ENCODE measurements at places on chromosomes 2 and 18.
A peak's percentile ranks its signal among the peaks of the same experiment; 100 is the strongest.

DNA sequence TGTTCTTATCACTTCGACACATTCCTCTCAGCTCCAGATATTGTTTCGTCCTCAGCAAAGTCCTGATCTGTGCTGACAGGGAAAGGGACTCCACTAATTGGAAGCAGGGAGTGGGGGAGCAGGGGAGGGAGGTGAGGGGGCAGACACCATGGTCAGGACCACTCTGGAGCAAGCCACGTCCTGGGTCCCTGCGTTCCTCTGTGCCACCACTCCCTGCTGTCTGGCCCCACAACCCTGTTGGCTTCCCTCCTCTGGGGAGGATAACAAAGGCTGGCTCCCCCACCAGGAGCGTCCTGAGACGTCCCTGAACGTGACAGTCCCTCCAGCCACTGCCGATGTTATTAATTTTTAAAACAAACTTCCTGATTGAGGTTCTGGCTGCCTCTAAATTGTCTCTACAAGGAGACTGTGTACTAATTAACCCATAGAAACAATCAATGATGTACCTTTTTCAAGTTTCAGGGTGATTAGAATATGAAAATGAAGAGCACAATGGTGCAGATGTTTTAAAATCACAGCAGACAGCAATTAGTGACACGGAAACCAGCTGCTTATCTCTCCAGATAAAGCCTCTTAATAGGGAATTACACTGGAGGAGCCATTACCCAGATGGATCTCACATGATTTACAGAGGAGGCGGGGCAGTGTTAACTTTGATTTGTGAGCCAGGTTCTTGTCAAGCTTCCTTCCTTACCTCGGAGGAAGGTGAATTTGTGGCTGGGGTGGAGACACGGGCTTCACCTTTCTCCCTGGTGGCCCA, 257.5 kb downstream of the SETBP1 start:
- no peak for DNase-seq

DNA sequence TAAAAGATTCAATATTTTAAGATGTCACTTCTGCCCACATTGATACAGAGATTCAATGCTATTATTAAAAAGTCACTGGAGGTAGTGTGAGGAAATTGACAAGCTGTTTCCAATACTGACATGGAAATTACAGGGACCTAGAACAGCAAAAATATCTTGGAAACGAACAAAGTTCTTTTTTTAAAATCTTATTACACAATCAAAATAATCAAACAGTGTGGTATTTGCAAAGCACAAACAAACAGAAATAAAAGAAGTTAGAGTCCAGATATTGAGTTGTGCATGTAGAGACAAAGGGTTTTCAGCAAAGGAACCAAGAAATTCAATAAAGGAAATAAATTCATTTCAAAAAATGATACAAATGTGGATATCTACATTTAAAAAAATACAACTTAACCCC, 369.6 kb downstream of the NCKAP5 start:
- no peak for DNase-seq

DNA sequence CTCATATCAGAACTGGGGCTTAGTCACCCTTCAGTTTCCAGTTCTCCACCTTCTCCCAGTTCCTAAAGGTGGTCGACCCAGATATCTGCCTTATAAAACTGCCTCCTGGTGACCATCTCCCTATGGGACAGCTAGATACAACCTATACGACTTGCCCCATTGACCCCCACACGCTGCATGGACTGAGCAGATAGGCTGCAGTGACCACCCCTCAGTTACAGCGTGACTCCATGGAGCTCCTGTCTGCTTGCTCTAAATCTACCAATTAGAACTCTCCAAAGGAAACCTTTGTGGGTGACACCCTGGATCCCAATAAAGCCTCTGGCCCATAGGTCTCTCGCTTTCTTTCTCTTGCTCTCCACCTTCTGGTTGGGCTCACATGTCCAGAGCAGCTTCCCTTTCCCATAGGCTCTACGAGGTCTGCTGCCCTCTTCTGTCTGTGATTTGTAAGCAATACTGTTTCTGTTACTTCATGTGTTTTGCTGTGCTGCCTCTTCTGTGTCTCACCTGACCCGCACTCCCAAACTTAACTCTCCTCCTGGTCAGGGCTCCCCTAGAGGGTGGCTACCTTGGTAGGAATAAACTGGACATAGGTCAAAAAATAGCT, 971.3 kb upstream of the FAM98A start:
- DNase-seq: no peak

DNA sequence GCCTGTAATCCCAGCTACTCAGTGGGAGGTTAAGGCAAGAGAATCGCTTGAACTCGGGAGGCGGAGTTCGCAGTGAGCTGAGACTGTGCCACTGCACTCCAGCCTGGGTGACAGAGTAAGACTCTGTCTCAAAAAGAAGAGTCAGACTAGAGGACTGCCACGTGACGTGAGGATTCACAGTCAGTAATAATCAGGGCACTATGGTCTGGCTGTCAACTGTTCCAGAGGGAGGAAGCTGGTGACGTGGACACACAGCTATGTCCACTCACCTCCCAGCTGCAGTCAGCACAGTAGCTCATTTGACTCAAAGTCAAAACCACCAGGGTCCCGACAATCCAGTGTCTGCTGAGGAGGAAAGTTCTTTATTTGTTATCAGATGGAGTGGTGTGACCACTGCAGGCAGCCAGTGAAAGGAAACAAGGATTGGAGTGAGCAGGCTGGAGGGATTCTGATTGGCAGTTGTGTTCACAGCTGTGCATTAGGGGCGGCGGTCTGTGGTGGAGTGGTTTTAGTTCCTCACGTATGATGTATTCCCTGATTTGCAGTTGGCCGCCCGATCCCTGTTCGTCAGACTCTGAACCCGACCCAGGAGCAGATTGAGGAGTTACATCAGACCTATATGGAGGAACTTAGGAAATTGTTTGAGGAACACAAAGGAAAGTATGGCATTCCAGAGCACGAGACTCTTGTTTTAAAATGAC, 37.9 kb downstream of the MOGAT1 start:
- DNase-seq: no peak

- no peak for DNase-seq
These were observed 148.2 kb downstream of the FAM161A start for GRCh38 chr2:61705625-61706024.

DNA sequence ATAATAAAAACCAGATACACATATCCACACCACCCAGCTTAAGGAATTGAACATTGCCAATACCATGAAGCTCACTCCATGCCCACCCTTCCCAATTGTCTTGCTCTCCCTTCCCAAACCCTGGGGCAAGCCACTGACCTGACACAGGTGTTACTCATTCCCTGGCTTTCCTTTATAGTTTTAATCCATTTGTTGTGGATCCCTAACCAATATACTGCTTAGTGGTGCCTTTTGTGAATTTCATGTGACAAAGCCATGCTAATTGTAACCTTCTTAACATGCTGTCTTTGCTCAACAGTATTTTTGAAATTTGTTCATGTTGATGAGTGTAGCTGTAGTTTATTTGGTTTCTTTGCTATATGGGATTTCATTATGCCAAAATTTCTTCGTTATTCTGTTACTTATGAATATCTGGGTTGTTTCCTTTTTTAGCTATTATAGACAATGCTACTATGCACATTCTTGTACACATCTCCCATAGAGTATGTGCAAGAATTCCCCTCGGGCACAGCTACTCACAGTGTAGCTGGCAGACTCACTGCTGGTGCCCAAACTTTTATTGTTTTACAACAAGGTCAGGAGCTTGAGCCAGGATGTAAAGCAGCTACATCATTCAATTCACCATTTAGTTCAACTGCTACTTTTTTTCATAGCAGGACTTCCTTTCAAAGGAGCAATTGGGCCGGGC, 90.8 kb upstream of the ATL2 start:
- DNase-seq: no peak

GRCh38 chr2:127695491-127696472, 5.5 kb upstream of the SFT2D3 start:
- DNase-seq: peak; percentile 63

GRCh38 chr18:22169889-22170420, 566 bp downstream of the GATA6 start:
- DNase-seq: no peak

DNA sequence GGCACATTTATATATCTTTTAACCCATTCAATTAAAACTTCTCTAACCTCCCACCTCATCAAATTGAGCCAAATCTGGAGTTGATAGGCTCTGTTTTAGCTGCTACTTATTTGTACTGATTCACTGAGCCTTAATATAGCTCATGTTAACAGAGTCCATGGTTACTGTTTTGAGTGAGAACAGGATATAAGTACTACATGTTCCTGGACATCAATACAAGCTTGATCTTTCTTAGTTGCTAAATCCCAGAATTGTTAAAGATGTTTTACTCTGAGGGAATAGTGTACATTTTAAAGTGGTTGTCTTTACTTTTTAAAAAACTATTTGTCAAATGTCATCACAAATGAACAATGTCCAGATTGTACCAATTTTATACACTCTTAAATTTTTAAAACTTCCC, 157.7 kb downstream of the RPRM start:
- DNase-seq: no peak

DNA sequence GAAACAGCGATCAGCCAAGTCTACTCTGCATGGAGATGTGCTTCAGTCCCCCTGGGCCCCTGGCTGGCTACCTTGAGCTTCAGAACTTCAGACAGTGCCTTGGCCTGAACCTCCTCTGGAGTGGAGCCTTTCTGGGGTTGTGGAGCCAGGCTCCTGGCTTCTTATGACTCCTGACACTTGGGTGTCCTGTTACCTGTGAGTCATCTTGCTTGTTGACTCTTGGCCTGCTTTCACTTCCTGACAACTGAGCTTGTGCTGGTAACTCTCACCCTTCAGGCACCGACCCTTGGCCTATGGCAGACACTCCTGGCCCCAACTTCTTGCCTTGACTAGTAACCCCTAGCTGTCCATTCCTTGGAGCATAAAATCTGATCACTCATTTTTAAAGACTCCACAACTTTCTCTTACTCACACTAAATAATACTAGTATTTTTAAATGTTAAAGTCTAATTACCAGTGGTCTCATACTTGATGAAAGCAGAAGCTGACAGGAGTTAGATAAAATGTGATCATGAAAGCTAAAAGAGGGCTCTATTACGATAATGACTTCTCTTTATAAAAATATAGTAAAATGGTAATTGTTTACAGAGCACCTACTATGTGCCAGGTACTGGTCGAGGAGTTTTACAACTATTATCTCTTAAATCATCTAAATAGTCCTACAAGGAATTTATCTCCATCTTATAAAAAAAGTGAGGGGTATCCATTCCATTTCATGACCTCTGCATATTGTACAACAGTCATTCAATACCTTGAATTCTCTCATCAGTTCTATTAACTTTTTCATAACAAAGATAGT, 46.3 kb upstream of the VIT start:
- DNase-seq: no peak

DNA sequence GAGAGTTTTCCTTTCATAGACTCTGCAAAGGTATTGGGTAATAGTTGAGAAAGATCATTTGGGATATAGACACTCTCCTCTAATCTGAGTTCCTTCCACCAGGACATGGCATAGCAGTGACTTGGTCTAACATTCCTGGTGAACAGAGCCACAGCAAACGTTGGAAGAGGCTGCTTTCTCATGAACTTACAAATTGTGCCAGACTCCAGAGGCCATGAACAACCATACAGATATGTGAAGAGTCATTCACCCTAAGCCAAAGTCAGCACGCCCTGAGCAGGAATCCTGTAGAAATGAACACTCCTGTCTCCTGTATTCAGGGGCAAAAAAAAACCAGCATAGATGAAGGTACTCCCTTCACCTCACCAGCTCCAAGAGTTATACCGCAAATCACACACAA, 152.8 kb downstream of the TMEM18 start:
- no peak for DNase-seq

DNA sequence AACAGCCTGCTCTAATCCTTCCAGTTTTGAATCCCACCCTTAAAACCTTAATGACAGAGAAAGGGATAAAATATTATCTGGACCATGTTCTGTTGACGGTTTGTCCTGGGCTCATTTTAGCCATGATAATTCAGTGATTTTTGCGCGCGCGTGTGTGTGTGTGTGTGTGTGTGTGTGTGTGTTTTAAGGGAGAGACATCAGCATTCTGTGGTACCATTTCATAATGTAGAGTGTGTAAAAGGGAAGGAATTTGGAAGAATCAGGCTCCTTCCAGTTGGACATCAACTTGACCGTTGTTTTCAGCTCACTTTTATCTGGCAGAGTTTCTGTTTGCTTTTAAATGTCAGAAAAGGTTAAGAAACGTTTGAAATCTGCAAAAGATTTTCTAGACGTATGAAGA, 535.5 kb downstream of the TNS1 start:
- DNase-seq: no peak

GRCh38 chr18:45334191-45334590, 281.1 kb upstream of the SLC14A2 start:
- no peak for DNase-seq

GRCh38 chr2:141201016-141201565, 929.7 kb downstream of the LRP1B start:
- no peak for DNase-seq

GRCh38 chr18:76490033-76490432, 5.0 kb downstream of the ZNF516 start:
- no peak for DNase-seq

- no peak for DNase-seq
These were observed 49.9 kb downstream of the MRPL35 start for GRCh38 chr2:86249176-86249575.

DNA sequence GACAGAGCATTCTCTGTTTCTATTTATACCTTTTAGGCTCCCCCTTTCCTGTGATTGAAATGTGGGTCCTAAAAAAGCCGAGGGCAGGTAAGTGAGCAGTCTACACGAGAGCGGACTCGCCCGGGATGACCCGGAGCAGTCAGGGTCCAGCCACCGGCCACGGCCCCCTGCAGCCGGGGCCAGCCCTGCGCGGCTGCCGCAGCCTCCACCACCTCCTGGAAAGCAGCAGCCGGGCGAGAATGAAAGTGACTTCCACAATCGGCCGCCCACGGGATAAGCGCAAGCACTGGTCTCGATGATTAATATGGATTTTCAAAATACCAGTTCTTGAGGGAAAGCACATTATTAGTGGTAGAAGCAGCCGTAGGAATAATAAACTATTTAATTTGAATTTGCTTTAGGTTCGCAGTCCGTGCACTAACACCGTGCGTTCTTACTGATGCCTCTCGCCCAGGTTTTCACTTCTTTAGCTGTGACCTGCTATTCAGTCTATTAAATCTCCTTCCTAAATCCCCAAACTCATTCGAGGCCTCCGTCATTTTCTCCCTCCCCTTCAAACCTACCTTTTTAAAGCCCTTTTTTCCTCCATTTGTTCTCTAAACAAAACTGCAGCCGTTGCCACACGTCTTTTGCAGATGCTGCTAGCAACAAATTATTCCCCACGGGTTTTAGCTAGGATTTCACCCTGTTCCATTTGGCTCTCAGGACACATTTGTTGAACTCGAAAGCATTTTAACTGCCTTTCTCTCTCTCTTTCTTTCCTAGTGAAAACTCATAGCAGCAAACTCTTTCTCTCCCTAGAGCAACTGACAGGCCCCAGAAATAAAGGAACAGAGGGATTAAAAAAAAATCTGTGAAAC, 1015.1 kb upstream of the PIK3C3 start:
- no peak for DNase-seq

GRCh38 chr2:37180006-37180639, 8.3 kb downstream of the SULT6B1 start:
- DNase-seq: no peak

Measured in CD4-positive, alpha-beta T cell treated with Interferon alpha-2 for 1 hour (primary cell).